Stimulated activated CD4-positive, alpha-beta T cell treated with anti-CD3 and anti-CD28 coated beads, TNF-alpha, amount 100 ng/mL, for 48 hours (primary cell): ENCODE measurements at places on chromosomes 5 and 9.

DNA sequence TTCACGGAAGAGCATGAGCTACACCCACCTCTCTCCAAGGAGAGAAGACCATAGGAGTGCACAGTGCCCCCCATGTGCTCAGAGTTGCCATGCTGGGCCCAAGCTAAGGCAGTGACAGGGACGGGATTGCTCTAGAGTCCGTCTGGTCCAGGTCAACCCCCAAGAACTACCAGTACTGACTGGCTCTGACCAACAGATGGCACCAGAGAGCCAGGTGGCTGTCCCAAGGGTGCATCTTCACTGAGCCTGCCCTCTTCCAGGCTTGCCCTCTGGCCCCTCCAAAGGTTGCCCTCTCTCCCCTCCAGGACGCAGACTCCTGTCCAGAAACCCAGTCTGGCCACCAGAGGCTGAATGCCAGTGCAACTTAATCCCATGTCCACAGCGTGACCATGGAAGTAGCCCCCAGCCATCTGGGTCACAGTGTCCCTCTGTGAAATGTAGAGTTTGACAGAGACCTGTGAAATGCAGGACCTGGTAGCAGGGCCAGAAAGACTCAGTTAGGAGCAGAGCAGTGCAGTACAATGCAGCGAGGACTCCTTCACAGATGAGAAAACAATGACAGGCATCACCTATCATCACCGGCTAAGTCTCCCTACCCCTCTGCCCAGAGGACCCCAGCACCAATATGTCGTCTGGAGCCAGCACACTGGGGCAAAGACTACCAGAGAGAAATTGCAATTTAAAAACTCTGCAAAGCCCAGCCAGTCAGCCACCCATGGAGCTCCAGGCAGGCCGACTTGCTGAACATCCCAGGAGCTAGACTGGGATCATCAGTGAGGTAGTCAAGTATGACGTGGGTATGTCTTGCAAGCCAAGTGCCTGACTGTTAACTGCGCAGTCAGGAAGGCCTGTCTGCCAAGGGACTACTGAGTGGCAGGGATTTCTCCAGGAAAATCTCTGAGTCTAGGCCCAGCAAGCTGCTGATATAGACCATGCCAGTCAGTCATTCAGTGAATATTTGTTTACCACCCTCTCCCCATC, 7.7 kb upstream of the SKP1 start:
- DNase-seq = peak; percentile 68

GRCh38 chr9:72360324-72360723, 4.7 kb downstream of the ZFAND5 start:
- DNase-seq = no peak

GRCh38 chr5:168055141-168055683, 236.2 kb upstream of the WWC1 start:
- DNase-seq = no peak

DNA sequence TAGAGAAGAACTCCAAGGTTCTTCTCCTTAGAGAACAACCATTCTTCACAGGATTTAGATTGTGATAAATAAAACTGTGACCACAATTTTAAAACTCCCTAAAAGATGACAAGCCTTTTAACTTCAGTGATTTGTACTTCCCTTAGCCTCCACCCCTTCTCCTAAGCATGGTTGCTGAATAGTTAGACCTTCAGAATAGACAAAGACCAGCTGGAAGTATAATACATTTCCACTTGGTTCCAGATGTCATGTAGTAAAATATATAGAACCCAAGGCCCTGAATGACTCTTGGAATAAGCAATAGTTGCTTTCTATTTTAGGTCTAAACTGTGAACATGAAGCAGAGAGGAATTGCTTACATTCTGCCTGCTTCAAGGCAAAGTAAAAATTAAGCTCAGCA, 208.7 kb downstream of the ARRDC3 start:
- DNase-seq = no peak

GRCh38 chr5:14066326-14066725, 76.8 kb upstream of the TRIO start:
- DNase-seq = no peak

- no peak for DNase-seq
These were observed 24.0 kb downstream of the NAA35 start for GRCh38 chr9:85964949-85965348.

GRCh38 chr9:110847671-110848070, 179.1 kb downstream of the MUSK start:
- DNase-seq = no peak

- no peak for DNase-seq
These were observed at the start of gene CD14 for GRCh38 chr5:140633021-140633471. Gene CD14, minus strand, starts transcription at chr5:140633175. Its CDS starts 104 bp downstream, at chr5:140633071.

- no peak for DNase-seq
These were observed 461.1 kb upstream of the DAP start for GRCh38 chr5:11222169-11222568.

GRCh38 chr9:126170286-126170823, 156.3 kb upstream of the MVB12B start:
- DNase-seq = no peak

DNA sequence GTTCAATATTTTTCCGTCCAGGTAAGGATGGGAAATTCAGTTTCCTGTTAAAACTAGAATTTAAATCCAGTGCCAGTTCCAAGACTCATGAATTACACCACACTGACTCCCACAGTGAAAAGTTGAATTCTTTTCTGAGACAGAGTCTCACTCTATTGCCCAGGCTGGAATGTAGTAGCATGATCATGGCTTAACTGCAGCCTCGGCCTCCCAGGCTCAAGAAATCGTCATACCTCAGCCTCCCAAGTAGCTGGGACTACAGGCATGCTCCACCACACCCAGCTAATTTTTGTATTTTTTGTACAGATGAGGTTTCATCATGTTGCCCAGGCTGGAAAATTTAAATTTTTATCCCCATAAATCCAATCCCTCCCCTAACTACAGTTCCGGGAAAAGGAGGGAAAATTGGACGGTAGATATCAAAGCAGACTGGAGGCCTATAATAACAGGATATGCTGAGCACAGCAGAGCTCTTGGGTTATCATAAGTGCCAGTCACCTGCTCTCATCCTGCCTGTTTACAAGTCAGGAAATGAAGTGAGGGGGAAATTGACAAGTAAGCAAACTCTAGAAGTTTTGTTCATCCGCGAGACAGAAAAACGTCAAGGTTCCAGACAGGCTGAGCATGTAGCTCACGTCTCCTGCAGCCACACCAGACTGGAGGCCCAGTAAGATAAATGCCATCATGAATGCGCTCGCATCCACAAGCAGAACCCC, 105.7 kb downstream of the UGCG start:
- DNase-seq = no peak

DNA sequence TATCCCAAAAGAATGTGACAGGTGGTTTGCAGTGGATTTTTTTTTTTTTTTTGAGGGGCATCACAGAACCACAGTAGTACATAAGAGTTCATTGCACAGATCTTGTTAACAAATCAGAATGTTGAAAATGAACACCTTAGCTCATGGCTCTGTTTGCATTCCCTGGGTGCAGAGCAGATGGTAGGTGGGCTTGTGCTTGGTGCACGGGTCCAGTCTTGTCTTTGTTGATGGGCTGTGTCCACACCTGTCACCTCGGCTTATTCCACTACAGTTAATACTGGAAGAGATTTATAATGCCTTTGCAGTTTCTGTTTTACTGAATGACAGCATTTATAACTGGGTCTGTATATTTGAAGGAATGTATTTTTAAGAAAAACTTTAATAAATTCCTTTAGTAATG, 146.6 kb downstream of the KDM4C start:
- no peak for DNase-seq

DNA sequence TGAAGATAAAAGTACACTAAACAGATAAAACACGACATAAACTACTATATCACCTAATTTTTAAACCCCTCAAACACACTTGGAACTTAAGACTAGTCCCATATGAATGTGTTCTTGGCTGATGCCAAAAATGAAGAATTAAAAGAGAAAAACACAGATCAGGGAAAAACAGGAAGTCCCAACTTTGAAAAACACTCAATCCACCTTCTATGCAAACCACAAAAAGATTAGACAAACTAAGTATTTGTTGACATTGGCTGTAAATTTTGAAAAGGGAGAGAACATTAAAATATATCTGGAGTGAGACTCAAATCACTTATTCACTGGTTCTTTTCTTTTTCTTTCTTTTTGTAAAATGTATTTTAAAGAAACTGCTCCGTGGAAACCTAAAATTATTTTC, 81.4 kb downstream of the ANKH start:
- no peak for DNase-seq

DNA sequence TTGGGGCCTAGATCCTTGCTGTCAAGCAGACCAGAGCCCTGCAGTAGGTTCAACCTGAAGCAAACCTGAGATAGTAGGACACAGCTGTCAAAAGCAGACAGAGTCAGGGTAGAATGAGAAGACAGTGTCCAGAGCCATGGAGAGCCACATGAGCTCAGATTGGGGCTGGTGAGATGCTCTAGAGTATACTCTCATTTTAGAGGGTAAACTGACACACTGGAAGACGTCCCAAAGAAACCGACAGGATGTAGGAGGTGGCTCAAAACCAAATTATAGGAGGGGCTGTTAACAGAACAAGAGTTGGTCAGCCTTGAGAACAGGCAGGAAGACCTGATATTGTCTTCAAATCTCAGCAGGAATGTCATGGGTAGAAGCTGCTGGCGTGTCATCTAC, 11.5 kb downstream of the CCDC69 start:
- no peak for DNase-seq

DNA sequence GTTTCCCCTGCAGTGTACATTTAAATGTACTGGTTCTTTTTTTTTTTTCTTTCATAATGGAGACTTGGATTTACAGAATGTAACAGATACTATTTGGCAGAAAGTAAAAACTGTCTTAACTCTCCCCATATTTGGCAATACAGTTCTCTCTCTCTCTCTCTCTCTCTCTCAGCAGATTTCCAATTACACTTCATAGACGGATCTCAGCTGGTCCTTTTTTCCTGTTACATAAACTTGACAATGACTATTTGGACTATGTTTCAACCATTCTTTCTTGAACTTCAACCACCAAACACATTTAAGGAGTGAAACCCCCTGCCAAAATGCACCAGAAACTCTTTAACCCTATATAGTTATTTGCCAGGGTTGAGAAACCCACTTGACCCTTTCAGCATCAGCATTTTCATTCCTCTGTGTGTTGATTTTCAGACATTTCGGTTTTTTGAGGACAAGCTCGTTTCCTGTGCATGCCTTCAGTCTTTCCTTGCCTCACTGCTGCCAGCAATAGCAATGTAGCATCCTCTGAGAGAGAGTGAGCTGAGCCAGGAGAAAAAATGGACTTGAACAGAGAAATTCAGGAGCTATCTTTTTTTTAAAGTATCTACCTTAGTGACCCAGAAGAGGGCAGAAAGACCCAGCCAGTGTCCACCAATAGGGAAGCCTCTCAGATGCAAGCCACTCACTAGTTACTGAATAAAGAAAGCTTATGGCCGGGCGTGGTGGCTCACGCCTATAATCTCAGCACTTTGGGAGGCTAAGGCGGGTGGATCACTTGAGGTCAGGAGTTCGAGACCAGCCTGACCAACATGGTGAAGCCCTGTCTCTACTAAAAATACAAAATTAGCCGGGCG, 26.0 kb upstream of the GNA14 start:
- no peak for DNase-seq

GRCh38 chr5:167701051-167701450, 590.4 kb upstream of the WWC1 start:
- DNase-seq = no peak

- DNase-seq = no peak
These were observed 223.5 kb downstream of the GRIA1 start for GRCh38 chr5:153713943-153714342.

DNA sequence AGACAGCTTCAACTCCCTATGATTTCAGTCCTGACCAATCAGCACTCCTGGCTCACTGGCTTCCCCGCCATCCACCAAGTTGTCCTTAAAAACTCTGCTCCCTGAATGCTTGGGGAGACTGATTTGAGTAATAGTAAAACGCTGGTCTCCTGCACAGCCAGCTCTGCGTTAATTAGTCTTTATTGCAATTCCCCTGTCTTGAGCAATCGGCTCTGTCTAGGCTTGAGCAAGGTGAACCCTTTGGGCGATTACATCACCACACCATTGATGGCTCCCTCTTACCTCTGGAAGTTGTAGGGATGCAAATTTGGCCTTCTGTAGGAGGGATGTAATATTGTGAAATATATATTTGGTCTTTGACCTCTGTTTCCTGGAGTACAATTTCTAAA, 2.9 kb upstream of the SLC23A1 start:
- DNase-seq = no peak

DNA sequence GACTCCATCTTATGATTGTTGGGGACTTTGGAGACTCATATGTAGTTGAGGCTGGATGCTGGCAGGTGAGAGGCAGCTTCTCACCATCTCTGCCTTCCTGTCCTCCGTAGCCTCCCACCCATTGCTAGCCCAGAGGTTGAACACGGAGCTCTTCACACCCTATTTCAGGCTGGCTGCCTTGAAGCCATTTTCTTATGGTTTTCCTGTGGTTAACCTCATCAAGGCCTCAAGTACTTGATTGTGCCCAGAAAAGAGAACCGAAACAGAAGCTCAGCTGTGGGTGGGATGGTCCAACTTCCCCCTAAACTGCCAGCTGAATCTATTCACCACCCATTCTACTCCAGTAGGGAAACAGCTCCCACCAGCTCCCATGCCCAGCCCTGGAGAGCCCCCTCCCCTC, 102.9 kb downstream of the LIFR start:
- DNase-seq = peak; percentile 13

DNA sequence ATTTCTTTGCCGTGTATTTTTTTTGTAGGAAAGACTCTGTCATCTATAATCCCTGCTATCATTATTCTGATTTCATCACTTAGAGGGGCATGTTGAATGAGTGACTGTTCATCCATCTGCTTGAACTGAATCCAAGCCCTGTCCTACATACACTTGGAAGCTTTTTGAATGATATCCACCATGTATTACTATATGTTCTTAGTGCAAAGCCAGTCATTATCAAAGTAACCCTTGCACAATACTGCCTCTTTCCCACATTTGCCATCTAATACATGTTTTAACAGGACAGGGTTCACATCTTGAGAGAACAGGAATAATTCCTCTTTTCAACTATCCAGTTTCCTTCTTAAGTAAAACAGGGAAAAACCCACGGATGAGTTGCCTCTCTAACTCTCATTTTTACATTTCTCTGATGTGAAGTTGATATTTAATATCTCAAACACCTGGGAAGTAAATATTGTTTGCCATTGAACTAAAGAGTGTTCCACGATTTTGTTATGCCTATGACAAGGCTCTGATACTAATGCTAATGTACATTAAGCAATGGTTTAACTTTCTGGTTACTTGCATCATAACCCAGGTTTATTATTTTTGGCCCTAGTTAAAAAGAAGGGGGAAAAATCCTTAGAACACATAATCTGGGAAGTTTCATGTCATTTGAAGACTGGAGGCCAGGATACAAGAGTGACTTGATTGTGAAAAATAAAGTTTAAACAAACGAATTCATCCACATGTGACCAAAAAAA, 103.7 kb upstream of the TARS1 start:
- no peak for DNase-seq
